ENCODE measurements at places on chromosomes 7 and 10.

GRCh38 chr10:50382576-50383023 is 131.3 kb upstream of the ASAH2 start:
- DNase-seq, result no peak

- no peak for DNase-seq
Measured at GRCh38 chr10:58322072-58322834, 12.6 kb upstream of the UBE2D1 start.

- no peak for DNase-seq
Measured at GRCh38 chr10:58201704-58202103, 66.0 kb downstream of the IPMK start.

GRCh38 chr10:119441151-119441821 is 101.2 kb downstream of the RGS10 start:
- no peak for DNase-seq

DNA sequence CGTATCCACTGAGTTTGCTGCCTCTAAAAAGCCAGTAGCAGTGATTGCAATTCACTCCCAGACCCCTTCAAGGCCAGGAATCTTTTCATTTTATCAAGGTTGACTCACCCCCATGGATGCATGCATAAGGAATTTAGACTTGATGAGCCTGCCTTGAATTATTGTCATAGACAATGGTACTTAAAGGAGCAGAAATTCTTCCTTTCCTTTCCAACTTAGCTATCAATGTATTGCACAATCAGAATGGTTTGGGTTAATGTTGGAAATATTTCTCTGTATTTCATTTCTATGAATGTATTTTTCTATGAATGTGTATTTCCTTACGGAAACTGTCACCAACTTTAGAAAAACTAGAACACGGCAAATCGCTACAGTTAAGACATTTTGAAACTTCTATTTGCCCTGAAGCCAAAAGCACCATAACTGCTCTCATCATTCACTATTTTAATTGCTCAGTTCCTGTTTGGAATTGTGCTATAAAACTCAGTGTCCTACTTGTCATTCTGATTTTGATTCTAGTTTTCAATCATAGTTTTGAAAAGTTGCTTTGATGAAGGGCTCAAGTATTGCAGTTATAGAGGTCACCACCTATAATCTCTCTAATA is 355.7 kb upstream of the AKR1E2 start:
- no peak for DNase-seq

DNA sequence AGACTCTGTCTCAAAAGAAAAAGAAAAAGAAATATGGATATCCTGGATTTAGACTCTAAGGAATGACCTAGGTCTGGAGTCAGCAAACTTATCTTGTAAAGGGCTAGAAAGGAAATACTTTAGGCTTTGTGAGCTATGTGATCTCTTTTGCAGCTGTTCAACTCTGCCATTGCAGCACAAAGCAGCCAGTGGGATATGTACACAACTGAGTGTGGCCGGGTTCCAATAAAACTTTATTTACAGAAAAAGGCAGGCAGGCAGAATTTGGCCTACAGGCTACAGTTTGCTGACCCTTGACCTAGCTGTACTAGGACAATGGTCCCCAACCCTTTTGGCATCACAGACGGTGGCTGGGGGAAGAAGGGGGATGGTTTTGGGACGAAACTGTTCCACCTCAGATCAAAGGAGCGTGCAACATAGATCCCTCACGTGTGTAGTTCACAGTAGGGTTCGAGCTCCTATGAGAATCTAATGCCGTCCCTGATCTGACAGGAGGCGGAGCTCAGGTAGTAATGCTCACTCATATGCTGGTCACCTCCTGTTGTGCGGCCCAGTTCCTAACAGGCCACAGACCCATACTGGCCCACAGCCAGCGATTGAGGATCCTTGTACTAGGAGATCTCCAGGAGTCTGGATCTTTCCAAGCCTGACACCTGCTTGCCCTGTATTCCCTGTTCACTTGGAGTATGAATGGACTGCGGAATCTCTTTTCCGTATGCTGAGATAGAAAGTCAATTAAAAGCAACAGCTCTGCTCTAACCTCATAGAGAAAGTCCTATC is 63.0 kb downstream of the CUL1 start:
- DNase-seq, result no peak

DNA sequence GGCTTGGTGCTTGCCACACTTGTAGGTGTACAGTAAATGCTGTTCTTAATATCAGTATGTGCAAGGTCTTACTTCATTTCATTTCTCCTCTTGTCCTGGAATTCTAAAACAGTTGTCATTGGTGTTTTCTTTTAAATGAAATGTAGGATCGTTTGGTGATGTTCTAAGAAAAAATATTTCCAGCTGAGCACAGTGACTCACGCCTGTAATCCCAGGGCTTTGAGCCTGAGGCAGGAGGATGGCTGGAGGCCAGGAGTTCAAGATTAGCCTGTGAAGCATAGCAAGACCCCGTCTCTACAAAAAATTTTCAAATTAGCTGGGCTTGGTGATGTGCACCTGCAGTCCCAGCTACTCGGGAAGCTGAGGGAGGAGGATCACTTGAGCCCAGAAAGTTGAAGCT is 32.6 kb upstream of the ELN start:
- no peak for DNase-seq

- no peak for DNase-seq
Measured at GRCh38 chr7:116834815-116835504, 27.4 kb upstream of the CAPZA2 start.

DNA sequence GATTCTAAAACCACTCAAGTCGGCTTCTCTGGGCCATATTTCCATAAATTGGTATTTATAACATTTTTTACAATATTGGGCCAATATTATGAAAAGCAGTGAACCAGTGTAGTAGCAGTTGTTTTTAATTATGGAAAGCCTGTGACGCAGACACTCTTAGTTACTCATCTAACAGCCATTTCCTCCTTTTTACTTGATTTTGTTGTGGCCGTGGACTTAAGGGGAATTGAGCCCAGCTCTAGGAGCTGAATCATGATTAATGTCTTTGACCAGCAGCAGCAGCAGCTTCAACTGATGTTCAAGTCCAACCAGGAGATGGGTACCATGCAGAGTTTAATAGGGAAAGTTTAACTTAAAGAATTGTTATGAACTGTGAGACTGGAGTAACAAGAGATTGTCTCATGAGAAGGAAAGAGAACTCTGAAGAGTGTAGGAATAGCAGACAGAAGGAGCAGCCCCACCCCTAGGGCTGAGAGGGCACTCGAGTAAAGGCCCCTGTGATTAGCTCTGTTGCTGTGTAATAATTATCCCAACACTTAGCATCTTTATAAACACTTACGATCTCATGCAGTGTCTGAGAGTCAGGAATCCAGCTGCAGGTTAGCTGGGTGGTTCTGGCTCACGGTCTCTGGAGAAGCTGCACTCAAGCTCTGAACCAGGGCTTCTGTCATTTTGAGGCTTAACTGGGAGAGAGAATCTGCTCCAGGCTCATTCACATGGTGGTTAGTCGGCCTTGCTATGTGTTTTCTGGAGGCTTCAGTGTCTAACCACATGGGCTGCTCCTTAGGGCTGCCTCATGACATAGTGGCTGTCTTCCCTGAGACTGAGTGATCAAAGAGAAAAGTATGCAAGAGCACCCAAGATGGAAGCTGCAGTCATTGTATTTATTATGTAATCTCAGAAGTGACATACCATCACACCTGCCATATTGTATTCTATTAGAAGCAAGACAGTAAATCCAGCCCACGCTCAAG is 4.6 kb downstream of the LANCL2 start:
- no peak for DNase-seq

- no peak for DNase-seq
Measured at GRCh38 chr7:91945476-91945875, 4.8 kb downstream of the AKAP9 start.

DNA sequence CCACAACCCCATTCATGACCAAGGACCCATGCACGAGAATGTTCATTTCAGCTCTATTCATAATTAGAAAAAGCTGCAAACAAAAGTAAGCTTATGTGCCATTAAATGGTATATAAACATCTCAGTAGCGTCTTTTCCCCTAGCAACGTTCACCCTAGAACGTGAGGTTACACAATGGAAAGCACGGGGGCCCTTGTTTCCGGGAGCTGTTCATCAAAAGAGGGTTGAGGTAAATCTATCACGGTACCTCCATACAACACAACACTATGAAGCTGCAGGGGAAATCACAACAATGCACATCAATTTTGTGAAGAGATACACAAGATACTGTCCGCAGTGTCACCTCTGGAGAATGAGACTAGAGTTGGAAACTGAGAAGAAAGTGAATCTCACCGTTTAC is 80.9 kb upstream of the DDC start:
- no peak for DNase-seq

GRCh38 chr7:82443036-82443546 is 486 bp downstream of the CACNA2D1 start:
- peak; percentile 69 for DNase-seq

DNA sequence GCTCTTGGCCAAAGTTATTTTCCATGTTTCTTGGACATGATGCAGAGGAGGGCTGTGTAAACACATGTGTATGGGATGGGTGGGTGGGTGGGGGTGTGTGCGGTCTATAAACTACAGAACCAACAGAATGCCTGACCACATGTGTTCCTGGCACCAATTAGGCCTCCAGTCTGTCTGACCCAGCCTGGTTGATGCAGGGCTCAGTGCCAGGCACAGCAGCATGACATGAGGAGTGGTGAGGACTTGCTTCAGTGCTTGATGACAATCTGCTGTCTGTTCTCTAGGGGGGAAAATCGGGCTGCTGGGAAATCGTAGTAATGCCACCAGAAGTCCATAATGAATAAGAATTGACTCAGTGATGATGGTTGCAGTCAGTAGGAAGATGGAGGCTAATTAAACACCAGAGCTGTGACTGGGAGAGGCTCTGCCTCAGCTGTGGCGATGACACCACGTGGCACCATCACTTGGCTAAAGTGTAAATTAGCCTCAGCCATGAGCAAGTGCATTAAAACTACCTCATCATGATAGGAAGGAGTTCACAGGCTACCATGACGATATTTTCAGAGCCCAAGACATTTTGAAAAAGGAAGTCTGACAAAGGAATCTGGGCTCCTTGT is 260.1 kb upstream of the PODXL start:
- DNase-seq, result no peak

GRCh38 chr10:127227663-127228062 is 31.3 kb upstream of the INSYN2A start:
- no peak for DNase-seq

DNA sequence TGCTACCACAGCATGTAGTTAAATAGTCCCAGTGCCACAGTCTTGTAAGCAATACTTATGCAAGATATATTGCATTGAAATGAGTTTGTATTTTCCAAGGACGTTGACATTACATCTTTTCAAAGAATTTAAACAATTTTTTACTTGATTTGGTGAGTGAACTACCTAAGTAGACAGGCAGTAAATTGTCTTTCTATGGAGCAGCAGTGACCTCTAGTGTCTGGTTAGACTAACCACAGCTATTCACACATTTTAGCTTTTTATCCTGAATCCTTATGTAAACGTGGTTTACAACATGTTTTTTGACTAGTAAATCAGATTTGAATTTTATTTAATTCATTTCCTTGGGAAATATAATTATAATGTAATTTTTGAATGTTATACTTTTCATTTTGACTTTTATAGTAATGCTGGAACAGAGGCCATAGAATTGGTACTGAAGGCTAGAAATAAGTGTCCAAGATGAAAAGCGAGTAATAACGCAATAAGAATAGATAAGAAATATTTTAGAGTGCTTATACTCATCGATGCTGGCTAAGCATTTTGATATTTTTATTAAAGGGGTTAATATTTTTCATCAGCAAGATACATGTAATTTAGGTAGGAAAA is 5.6 kb downstream of the LRRTM3 start:
- peak; percentile 14 for DNase-seq

DNA sequence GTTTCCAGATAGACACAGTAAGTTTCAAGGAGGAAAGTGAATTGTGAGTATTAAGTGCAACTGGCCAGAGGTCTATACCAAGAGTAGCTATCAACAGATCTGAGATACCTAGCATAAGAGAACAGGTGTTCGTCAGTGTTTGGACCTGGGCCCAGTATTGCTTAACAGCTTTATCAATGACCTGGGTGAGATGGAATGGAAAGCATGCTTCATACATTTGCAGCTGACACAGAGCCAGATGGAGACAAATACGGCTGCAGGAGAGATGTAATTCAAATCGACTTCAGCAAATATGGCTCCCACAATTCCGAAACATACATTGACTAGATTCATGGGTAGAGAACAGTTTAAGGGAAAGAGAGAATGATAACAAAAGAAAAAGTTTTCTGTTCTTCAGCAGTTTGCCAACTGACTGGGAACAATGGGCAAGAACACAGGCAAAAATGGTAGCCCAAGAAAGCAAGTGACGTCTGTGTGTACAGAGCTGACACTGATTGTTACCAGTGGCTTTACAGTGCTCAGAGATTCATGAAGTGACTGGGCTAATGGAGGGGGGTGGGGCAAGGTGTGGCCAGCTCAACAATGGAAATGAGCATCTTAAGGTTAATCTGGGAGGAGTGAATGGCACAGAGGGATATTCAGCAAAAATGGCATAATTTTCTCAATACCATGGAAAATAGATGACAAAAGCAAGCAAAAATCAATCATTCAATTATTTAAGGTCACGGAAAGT is 28.0 kb upstream of the COBL start:
- peak; percentile 91 for DNase-seq

GRCh38 chr7:6258440-6259182 is 13.8 kb downstream of the CYTH3 start:
- no peak for DNase-seq

GRCh38 chr7:97390052-97390451 is 272.6 kb downstream of the SDHAF3 start:
- no peak for DNase-seq

- DNase-seq, result no peak
Measured at GRCh38 chr7:45178241-45179225, 20.9 kb downstream of the RAMP3 start.

- DNase-seq, result no peak
Measured at GRCh38 chr7:94386416-94386815, 8.3 kb upstream of the COL1A2 start.

DNA sequence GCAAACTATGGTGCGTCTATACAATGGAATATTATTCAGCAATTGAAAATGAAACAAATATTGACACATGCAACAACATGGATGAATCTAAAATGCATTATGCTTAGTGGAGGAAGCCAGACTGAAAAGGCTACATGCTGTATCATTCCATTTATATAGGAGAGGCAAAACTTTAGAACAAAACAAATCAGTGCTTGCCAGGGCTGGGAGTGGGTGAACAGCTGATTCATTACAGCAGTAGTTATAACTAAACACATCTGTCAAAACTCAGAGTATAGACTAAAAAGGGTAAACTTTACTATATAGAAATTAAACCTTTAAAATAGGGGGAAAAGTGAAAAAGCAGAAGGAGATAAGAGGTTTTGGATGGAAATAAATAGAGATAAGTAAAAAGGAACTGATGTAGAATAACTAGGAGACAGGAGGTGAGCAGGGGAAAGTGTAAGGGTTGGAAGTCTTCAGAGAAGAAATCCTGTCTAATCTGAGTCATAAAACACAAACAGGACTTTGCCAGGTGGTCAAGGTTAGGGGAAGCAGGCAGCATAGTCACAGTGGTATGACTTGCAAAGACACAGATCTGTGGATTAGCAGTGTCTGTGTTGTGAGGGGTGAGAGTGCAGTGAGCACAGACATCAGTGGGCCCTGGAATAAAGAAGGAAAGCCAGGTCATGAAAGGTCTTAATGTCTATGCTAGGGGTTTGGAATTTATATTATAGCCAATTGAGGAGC is 349.8 kb downstream of the PHTF2 start:
- no peak for DNase-seq

All from NCI-H1105 treated with DMSO at 0.1 percent for 48 hours (cell line).